ENCODE measurements at places on chromosomes 5 and 9. TPM values are rescaled to one million over a fixed set of nuclear protein-coding genes. Genes with fewer than 3 reads are reported as not detected.
A peak's percentile ranks its signal among the peaks of the same experiment; 100 is the strongest.

- DNase-seq, result no peak
Measured at GRCh38 chr5:78679905-78680304, 31.3 kb upstream of the LHFPL2 start.

Gene LTC4S
- total RNA-seq, result 0.87 TPM

GRCh38 chr5:84303315-84303714 is 81.4 kb downstream of the EDIL3 start:
- DNase-seq, result no peak

DNA sequence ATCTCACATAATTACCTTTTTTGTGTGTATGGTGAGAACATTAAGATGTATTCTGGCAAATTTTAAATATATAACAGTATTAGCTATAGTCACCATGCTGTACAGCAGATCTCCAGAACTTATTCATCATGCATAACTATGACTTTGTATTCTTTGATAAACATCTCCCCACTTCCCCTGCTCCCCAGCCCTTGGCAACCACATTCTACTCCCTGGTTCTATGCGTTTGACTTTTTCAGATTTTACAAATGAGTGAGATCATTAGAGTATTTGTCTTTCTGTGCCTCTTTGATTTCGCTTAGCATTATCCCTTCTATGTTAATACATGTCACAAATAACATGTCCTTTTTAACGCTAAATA is 49.4 kb downstream of the SMC2 start:
- no peak for DNase-seq

Gene KLHL9
- 19.0 TPM for total RNA-seq

- DNase-seq, result no peak
Measured at GRCh38 chr5:127957183-127957582, 126.4 kb upstream of the SLC12A2 start.

Gene IL13
- not detected for total RNA-seq

- DNase-seq, result no peak
Measured at GRCh38 chr9:83431101-83432060, 106.8 kb downstream of the FRMD3 start.

DNA sequence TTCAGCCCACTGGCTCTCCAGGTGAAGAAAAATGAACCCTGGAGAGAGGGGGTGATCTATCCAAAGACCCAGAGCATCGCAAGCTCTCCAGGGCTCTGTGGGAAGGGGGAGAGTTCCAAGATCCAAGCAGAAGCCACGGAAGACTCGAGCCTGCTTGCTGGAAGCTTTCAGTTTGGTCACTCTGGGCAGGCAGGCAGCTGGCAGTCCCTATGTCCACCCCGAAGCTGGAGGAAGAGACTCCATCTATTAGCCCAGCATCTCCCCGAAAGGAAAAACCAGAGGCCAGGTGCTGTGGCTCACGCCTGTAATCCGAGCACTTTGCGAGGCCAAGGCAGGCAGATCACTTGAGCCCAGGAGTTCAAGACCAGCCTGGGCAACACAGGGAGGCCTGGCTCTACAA is 10.7 kb upstream of the SPARC start:
- no peak for DNase-seq

DNA sequence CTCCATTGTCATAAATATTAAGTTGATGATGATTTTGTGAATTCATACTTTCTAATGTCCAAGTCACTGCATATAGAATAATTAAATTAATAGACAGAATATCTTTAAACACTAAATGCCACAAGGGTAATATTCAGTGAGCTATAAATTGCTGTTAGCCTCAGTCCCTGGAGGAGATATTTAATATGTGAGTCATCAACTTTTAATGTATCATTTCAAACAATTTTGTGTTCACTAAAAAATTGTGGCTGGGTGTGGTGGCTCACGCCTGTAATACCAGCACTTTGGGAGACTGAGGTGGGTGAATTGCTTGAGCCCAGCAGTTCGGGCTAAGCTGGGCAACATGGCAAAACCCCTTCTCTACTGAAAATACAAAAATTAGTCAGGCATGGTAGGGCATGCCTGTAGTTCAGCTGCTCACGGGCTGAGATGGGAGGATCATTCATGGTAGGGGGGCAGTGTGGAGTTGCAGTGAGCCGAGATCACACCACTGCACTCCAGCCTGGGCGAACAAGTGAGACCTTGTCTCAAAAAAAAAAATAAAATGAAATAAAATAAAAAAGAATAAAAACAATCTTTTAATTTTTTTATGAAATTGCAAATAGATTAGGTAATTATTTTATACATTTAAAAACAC is 717.3 kb upstream of the CHD1 start:
- no peak for DNase-seq

Gene FLT4
- 6.0 TPM for total RNA-seq

GRCh38 chr9:80078826-80079225 is 507.1 kb downstream of the TLE4 start:
- DNase-seq, result no peak

DNA sequence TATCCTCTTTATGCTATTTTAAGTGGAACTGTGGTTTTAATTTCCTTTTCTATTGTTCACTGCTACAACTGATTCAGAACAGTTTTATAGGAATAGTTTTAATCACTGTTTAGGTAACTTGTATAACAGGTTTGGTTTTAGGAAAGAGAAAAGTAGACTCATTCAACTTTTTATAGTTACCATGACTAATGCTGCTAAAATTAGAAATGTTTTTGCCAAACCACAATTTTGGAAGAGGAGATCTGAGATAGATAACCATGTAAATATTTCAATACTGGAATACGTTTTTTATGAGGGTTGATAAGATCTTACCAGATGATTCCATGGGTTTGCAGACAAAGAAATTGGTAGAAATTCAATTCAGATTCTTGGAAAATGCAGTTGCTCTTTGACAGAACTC is 404.6 kb upstream of the ARRDC3 start:
- no peak for DNase-seq

Gene CDO1
- total RNA-seq, result not detected

DNA sequence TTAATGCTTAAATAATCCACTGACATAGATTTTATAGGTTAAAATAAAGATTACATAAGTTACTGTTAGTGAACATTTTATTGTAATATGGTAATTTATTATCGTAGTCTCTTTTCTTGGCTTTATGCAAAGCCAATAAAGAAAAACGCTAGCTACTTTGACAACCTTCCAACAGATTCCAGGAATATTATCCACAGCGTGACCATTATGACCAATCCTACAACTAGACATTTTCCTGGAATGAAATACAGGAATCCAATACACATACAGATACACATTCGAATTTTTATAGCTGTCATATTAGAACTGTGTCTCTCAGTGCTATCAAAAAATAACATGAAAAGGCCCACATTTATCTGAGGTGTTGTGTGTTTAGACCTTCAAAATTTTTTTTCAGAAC is 13.1 kb downstream of the RPS23 start:
- DNase-seq, result no peak

Gene SPINK4
- not detected for total RNA-seq

Gene AUH
- 16.0 TPM for total RNA-seq

Gene CCL27
- total RNA-seq, result not detected

DNA sequence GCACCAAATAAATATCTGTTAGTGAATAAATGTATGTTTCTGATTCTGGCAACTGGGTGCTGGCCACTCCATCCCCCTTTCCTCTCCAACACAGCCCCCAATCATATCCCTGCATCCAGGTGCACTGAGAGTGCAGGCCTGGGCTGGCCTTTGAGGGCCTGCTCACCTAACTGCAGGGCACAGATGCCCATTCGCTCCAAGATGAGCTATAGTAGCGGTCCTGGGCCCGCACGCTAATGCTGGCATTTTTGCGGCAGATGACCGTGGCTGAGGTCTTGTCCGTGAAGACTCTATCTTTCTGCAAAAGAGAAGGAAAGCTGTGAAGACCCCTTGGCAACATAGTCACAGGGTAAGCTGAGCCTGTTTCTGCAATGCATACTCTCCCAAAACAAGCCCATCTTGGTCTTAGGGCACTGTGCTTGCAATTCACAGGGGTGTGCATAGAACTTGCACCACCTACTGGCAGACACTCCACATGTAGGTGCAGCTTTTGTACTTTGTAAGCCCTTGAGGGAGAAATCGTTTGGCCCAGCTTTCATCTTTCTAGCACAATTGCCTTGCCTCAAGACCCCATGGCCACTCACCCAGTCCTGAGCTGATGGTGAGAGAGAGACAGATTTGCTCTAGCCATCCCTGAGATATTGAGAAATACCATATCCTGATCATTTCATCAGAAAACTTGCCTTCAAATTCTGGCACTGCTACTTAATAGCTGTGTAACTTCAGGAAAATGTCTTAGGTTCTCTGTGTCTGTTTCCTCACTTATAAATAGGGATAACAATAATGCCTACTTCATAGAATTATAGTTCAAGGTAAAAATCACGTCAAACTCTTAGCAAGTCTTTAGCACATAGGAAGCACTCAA is 13.5 kb downstream of the IL12B start:
- peak; percentile 47 for DNase-seq

Gene PRDM9
- total RNA-seq, result not detected

Gene YIPF5
- total RNA-seq, result 46.3 TPM

- no peak for DNase-seq
Measured at GRCh38 chr9:92438900-92439526, 14.7 kb upstream of the OMD start.

GRCh38 chr5:32684260-32684659 is 26.9 kb upstream of the NPR3 start:
- DNase-seq, result no peak

DNA sequence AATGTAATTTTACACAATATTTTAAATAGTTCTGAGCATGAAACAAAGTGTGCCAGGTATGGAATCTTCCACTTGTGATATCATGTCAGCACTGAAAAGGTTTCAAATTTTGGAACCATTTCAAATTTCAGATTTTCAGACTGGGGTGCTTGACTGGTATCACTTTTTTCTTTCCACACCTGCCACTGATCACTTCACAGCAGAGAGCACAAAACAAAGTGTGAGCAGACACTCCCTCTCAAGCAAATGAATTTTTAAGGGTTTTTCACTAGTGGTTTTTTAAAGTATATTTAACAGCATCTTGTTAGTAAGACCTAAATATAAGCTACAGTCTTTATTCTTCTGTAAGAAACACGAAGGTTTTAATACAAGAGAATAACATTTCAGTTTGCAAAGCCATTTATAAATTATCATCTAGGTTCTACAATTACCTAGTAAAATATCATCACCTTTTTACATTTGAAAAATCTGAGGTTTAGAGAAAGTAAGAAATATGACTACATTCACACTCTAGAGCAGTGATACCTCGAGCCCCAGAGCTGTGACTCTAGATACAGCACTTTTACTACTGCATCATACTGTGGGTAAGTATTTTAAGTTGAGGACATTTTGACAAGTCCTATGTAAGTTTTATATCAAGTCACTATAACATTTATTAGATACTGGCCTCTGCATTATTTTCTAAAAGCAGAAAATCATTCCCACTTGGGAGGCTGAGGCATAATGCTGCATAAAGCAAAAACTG is 14.6 kb downstream of the GOLPH3 start:
- no peak for DNase-seq

DNA sequence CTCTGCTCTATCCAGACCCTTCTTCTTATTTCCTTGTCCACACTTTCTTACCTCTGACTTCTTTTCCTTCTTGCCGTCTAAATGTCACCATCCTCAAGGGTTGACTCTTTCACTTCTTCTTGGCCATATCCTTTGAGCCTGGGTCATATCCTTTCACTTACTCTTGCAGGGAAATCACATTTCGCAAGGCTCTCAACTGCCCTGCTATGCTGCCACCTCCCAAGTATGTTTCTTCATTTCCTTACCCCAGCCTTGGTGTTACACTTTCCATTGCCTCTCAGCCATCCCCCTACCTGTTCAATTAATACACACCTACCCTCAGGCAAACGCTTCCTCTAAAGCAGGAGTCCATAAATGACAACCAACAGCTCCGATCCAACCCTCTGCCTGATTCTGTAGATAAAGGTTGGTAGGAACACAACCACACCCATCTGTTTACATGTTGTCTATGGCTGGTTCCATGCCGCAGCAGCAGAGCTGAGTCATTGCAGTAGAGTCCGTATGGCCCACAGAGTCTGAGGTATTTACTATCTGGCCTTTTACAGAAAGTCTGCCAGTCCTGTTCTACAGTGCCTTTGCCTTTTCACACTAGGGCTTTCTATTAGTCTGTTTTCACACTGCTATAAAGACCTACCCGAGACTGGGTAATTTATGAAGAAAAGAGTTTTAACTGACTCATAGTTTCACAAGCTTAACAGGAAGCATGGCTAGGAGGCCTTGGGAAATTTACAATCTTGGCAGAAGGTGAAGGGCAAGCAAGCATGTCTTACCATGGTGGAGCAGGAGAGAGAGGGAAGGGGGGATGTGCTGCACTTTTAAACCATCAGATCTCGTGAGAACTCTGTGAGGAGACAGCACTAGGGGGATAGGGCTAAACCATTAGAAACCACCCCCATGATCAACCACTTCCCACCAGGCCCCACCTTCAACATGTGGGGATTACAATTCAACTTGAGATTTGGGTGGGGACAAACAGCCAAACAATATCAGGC is 97.9 kb downstream of the SV2C start:
- DNase-seq, result peak; percentile 33

DNA sequence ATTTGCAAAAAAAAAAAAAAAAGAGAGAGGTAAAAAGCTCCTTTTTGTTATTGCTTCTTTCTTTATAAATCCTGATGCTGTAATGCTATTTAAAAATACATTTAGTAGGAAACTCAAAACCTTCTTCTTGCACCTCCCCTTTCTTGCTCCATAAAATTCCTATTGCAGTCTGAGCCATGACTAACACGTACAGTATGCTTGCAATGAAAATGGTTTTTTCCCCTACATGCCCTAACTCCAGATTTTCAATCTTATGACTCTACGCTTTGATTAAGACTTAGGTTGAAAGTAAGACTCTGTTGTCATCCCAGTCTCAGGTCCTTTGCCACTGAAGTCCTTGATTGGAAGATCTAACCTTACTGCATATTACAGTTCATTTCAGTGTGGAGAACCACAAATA is 23.9 kb downstream of the FGF10 start:
- DNase-seq, result no peak

DNA sequence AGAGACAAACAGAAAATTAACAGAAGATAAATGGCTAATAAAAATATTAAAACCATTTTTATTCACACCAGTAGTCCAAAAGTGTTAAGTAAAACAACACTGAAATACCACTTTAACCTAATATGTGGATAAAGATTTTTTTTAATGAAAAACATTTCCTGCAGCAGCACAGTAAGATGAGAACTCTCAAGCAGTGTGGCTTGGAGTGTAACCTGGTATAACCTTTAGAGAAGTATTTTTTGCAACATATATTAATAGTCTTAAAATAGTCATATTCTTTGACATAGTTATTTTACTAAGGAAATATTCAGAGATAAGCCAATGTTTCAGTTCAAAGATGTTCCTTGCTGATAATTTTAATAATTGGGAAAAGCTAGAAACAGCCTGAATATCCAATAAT is 644.4 kb downstream of the PDE4D start:
- DNase-seq, result no peak

DNA sequence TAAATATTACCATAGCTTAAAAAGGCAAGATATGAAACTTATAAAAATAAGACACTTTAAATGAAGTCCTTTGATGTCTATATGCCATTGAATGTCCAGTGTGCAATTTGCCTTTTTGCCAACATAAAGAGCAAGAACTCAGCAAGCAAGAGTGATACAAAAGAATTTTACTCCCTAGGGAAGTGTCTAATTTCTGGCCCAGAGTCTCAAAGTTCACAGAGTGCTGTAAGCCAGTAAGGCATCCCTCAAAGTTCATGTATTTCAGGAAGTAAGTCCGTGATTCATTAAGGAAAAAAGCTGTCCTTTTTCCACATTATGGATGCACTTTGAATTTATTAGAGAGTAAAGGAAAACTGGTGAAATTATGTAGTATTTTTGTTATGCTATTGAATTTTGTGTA is 185.2 kb downstream of the CCDC171 start:
- DNase-seq, result peak; percentile 25

Gene CATSPER3
- total RNA-seq, result 0.40 TPM

All from NCI-H460 (cell line).